ENCODE measurements at places on chromosomes 4 and X.

GRCh38 chrX:9464435-9465371 is at the start of gene TBL1X:
TBL1X (plus strand) TSS chrX:9465058; CDS start chrX:9653587, 188,529 bp downstream.
- DNase-seq: no peak

DNA sequence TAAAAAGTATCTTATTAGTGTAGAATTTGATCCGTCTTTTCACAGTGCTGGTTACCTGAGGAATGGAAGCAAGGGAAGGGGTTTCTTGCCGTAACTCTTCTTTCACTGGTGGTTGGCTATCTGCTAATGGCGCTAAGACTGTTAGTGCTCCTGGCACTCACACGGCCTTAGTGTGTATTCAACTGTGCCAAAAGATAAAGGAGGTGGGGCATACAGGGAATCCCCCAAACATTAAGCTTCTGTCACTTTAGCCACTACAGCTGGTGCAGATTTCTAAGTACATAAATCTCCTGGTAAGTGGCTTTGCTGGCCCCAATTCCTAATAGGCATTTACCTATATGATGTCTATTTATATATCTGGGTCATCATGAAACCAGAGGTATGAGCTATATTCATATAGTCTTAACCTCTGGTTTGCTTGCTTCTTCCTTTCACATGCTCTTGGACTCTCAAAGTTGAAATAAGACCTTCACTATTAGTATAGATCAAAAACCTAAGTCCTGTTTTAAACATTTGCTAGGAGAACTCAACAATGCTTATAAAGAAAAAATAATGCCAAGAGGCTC is 95.1 kb downstream of the TSPAN7 start:
- DNase-seq: no peak

DNA sequence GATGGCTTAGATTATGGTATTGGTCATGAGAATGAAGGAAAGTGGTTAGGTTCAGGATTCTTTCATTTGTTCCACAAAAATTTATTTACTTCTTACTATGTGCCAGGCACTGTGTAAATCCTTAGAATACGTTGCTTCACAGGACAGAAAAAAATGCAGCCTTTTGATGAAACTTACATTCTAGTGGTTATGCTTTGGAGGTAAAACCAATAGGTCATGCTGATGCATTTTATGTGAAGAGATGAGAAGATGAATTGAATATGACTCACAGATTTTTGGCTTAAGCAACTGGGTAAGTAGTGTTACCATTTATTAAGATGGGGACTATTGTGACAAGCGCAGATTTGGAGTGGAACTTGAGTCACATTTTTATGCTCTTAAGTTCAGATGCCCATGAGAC is 165.3 kb downstream of the GLRA2 start:
- no peak for DNase-seq

DNA sequence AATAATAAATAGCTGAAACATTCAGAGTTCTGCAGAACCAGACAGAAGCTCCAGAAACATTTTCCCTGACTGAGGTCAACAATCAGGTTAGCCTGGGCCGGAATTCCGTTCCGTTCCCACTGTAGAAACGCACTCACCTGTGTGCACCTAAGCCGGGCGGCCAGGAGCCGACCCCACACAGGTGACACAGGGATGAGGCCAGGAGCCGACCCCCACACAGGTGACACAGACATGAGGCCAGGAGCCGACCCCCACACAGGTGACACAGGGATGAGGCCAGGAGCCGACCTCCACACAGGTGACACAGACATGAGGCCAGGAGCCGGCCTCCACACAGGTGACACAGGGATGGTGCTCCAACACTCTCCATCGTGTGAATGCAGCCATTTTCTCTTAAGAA is 21.9 kb downstream of the FAT1 start:
- DNase-seq: no peak

GRCh38 chr4:19686456-19686855 is 565.2 kb upstream of the SLIT2 start:
- DNase-seq: no peak

GRCh38 chr4:51825341-51825740 is 17.6 kb upstream of the DCUN1D4 start:
- no peak for DNase-seq

DNA sequence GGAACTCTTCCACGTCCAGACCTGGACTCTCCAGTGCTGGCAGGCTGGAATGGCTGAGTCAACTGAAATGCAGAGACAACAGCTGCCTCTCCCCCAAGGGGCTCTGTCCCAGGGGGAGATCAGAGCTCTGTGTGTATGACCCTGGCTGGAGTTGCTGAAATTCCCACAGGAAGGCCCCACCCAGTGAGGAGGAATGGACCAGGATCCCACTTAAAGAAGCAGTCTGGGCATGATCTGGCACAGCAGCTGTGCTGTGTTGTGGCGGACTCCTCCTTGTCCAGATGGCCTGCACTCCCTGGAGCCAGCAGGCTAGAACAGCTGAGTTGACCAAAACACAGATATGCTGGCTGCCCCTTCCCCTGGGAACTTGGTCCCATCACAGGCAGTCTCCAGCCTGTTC is 25.4 kb downstream of the C4orf17 start:
- DNase-seq: no peak

- DNase-seq: no peak
Observed at GRCh38 chr4:185836241-185837084, 24.5 kb upstream of the SORBS2 start.

- no peak for DNase-seq
Observed at GRCh38 chr4:123600987-123601904, 204.7 kb downstream of the SPRY1 start.

DNA sequence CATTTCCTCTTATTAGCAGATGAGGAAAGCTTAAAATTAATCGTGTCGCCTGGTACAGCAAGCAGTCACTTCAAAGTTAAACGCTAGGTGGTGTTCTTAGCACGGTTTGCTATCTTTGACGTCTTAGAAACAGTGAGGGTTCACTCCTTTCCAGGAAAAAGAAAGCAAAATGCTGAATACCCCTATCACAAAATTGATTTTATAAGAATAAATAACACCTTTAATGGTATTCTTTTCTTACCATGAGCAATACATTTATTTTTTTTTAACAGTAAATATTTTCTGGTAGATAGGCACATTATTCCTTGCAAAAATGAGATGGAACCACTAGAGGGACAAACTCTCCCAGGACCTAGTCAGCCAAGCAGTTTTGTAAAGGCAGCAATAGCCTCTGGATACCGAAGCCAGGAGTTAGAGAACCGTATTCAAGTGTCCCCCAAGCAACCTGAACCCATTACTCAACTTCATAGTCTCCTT is 153.9 kb downstream of the KDR start:
- peak; percentile 42 for DNase-seq

DNA sequence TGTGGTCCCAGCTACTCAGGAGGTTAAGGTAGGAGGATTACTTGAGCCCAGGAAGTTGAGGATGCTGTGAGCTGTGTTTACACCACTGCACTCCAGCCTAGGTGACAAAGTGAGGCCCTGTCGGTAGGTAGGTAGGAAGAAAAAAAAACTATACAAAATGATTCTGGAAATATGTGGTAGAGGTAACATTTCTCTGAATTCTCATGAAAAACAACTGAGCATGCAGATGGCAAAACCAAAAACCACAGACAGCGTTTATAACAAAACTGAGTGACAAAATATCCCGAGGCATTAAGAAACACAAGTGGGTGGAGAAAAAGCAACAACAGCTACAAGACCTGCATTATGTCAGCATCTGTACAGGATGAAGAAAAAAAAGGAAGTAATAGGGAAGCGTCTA is 211.7 kb downstream of the DLG3 start:
- DNase-seq: peak; percentile 12

- DNase-seq: no peak
Observed at GRCh38 chr4:726838-727237, 21.2 kb downstream of the PCGF3 start.

GRCh38 chrX:39855748-39856129 is 242.0 kb downstream of the BCOR start:
- peak; percentile 41 for DNase-seq

- no peak for DNase-seq
Observed at GRCh38 chr4:119136546-119136945, 914 bp downstream of the MYOZ2 start.

GRCh38 chr4:86927843-86928395 is 6.9 kb upstream of the AFF1 start:
- peak; percentile 43 for DNase-seq

- no peak for DNase-seq
Observed at GRCh38 chrX:111661241-111661640, 19.7 kb upstream of the ALG13 start.

DNA sequence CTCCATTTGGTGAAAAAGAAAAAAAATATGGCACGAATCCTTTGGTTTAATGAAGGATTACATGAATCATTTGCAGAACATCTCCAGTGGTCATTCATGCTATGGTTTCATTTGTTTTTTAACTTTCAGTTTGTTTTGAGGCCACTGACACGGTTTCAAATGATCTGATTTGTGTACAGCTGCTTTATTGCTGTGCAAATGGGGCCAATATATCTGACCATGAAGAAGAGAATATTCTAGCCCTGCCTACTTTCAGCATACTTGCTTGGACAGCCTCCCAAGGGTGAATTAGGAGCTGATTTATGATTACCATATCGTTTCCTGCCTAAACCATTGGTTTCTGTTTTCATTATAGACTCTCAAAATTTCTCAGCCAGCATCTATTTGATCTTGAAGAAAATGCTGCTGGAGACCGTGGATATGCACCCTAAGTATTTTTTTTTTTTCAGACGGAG is 30.7 kb downstream of the SPARCL1 start:
- no peak for DNase-seq

DNA sequence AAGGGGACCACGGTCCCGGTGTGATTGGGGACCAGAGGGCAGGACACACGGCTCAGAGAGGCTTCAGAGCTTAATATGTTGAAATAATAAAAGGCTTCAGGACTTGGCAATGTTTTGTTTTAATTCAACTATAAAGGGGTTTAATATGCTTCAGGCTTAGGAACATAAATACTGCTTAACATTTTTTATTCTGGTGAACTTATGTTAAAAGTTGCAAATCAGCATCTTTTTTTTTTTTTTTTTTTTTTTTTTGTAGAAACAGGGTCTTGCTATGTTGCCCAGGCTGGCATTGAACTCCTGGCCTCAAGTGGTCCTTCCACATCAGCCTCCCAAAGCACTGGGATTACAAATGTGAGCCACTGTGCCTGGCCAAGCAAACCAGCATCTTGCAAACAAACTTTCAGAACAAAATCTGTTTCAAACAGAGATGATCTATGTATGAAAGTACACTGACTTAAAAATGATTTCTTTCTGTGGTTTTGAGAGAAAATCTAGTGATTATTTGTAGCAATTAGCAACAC is 37.7 kb downstream of the RHOH start:
- DNase-seq: no peak

DNA sequence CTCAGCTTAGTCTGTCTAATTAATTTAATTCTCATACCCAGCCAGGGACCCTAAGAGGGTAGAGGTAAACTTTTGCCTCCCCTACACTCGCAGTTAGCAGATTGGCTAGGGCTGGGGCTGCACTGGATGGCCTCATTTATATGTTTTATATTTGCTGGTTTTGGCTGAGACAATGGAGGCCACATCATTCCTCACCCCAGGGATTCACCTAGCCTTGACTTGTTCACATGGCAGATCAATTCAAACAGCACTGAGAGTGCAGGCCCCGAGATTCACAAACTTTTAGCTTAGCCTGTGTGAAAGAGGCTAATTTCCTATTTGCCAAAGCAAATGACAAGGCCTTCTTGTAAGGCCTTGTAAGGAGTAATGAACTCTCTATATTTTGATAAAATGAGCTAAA is 844.4 kb downstream of the ARAP2 start:
- no peak for DNase-seq

- no peak for DNase-seq
Observed at GRCh38 chrX:5220421-5220820, 1008.2 kb downstream of the NLGN4X start.

GRCh38 chrX:3563451-3563850 is 150.0 kb downstream of the PRKX start:
- DNase-seq: no peak

DNA sequence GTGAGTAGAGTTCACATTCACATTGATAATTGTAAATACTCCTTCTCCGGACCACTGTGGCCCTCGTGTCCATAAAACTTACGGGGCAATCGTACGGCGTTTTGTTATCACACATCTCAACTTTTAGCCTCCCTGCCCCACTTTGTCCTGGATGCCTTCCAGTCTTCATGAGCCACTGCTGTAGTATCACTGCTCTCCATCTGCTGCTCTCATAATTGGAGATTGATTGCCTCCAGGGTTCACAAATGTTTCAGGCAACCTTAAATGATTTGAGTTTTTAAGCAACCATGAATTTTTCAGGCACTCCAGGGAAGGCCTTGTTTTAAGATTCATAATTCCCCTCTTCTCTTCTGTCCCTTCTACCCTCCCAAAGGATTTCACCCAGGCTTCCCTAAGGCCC is 28.4 kb downstream of the ALPK1 start:
- DNase-seq: no peak

DNA sequence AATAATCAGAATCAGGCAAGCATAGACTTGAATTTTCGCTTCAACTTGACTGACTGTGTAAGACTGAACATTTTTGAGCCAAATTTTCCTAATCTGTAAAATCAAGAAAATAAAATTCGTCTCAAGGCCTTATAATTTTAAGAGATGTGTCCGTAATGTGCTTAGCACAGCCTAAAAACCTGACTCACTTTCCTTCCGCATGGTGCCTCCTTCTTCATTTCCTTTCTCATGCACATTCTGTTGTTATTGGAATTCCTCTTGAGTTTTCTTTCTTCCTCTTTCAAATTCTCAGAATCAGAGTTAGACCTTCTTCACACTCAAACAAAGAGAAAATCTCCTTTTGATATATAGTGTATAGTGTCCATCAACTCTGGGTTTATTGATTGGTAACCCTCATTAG is 208.9 kb upstream of the SLIT2 start:
- DNase-seq: no peak

DNA sequence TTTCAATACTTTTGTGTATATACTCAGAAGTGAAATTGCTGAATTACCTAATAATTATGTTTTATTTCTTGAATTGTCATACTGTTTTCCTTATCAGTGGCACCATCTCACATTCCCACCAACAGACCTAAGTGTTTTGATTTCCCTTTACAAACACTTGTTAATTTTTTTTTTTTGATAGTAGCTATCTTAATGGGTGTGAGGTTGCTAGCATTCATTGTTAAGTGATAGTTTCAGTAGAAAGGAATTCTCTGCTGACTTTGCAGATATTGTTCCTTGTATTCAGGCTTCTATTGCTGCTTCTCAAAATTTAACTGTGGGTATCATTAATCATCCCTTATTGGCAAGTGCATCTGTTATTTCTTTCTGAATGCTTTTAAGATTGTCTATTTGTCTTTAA is 927.5 kb upstream of the SLIT2 start:
- DNase-seq: no peak

- no peak for DNase-seq
Observed at GRCh38 chr4:126869967-126870366, 762.8 kb upstream of the INTU start.

DNA sequence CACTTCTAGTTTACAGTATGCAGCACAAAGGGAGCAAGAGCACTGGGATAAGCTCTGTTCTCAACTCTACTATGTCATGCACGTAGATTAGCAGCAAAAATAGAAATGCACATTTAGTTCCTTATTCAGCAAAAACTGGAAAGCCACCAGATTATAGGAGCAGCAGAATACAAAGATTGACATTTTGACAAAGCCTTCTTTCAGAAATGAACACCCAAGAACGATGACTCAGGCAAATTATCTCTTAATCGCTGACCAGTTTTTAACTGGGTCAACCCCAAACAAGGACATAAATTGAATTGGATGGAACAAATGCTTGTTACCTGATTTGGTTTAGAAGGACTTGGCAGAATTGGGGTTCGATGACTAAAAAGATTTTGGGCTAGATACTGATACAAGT is 775.3 kb upstream of the HS3ST1 start:
- no peak for DNase-seq

Data from inflammatory macrophage treated with lipopolysaccharide for 1 hour (primary cell).